ENCODE measurements at places on chromosomes 6 and 20.

DNA sequence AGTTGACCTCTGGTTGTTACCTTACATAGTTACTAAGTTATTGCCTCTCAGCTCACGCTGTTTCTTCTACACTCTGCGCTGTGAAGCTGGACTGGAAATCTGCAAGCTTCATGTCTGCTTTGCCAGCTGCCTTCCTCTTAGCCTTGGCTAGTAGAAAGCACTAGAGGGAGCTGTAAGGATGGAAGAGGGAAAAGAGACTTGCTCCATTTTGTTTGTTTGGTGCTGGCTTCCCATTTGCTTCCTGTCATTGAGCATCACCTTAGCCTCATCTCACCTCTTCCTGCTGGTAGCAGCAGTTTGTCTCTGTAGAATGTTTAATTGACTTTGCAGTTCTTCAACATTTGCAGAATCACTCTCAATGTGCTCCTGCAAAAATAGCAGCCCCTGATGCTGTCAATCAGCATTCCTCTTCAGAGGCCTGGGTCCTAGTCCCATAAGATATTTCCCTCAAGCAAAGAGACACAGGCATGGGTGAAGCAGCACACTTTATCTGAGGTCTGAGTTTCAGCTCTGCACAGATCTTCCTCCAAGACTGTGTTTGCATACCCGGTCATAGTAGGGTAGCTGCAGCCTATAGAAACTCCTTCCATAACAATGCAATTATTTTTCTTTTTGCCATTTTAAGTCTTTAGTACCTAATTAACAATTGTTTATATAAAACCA lies 302.2 kb upstream of the EPHA7 start:
- DNase-seq, result no peak

- no peak for DNase-seq
These were observed 18.4 kb upstream of the DOK5 start for GRCh38 chr20:54456961-54457360.

DNA sequence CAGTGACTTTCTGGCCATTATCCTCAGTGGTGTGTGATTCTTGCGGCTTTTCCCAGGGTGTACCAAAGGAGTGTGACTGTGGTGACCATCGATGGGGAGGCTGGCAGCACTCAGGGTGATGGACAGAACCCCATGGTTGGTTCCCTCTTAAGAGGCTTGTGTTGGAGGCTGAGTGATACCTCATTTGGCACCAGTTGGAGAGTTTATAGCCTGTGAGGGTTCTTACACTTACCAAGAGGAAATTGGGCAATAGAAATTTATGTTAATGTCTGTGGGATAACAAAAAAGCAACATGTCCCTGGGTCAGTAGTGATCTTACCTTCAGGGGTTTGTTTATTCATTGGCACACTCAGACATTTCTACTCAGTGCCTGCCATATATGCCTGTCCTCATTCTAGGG lies 37.2 kb downstream of the DAAM2 start:
- no peak for DNase-seq

DNA sequence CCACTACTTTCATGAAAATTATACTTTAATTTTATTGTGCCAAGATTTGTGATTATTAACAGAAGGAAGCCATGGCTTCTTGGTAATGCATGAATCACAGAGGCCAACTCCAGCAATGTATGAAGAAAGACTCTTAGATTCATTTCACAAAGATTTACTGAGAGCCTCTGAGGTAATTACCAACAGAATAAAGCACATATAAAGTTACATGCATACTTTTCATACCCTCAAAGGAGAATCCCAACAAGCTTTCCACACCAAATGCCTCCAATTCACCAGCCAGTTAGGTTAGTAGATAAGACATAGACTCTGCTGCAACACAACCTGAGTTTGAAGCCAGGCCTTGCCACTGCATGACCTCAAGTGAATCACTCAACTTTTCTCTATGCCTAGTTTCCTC lies 41.9 kb downstream of the HBS1L start:
- no peak for DNase-seq

DNA sequence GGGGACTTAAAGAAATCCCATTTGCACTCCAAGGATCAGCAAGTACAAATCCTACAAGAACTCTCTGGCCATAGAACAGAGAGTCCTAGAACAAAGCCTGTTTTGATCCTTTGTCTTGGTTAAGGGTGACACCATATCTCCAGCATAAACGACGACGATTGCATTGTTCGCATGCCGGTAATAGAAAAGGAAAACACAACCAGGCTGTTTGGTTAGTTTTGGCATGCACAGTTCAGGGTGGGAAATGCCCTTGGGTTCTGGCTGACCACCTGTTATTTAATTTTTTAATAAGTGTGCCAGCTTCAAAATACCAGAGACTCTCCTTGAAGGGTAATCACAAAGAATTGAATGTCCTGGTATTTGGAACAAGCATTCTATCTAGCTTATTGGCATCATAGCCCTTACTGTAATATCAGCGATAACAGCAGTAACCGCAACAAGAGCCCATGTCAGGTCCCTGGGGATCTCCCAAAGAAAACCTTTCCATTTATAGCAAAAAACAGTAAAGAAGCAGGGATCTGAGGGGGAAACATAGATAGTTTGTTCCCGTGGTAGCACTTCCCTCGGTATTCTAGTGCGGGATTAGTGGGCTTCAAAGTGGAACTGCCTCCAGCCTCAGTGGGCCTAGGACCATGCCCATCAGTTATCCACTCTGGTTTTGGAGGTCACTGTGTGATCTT lies 77.1 kb downstream of the TMEM170B start:
- no peak for DNase-seq

DNA sequence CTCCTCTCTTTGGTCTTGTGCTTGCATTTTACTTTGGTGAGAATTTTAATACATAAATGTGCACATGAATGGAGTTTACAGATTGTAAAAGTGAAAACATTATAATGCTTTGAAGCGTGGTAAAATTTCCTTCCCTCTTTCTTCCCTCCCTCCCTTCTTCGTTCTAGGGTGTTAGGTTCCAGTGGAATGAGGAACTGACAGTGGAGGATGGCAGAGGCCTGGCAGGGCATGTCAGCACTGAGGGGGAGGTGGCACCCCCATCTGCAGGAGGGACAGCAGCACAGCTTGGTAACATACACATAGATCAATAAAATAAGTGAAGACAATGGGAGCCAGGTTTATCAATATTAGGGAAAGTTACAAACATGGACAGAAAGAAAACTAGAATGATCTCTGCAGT lies 47.5 kb downstream of the RNASET2 start:
- DNase-seq, result no peak

DNA sequence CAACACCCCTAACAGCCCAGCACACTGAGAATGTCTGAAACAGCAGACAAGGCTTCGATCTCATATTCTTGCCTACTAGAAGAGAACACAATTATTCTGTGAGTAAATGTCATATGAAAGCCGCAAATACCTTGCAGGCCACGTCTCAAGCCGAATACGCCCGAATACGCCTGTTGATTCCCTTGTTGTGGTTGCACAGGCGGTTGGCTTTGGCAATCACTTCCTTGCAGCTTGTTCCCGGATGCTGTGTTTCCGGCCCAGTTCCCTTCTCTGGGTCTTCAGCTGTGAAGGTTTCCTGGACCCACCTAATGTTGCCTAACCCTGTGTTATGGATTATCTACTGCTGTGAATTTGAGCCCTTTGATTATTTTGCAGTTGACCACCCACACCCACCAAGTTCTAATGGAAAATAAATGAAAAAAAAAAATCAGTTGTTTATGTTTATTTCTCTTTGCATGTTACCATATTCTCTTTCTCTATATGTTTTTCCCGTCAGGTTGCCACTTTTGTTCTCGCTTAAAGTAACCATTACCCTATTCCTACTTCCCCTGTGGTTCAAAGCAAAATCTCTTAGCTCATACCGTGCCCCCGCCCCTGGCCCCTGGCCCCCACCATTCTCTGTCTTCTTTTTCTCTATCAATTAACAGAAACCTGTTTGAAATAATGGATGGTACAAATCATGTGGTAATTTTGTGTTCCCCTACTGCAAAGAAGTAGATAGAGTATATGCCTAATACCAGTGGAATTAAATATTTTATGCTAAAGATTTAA lies 172.4 kb downstream of the ADGB start:
- DNase-seq, result peak; percentile 75

GRCh38 chr6:101344885-101345284 lies 48.6 kb upstream of the GRIK2 start:
- DNase-seq, result no peak

DNA sequence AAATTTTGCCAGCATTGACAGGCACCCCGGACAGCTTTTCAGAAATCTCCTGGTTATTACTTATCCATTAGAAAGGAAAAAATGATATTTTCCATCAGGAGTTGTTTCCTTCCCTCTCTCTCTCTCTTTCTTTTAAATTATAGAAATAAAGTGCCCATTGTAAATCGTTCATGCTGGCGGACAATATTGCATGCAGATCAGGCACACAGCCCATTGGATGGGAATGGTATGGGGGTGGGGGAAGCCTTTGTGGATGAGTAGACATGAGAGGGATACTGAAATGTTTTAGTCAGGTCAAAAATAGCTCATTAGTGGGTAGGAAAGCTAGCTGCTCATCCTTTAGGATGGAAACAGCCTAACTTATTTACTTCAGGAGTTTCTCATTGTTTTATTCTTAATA lies 764.9 kb upstream of the MMS22L start:
- no peak for DNase-seq

DNA sequence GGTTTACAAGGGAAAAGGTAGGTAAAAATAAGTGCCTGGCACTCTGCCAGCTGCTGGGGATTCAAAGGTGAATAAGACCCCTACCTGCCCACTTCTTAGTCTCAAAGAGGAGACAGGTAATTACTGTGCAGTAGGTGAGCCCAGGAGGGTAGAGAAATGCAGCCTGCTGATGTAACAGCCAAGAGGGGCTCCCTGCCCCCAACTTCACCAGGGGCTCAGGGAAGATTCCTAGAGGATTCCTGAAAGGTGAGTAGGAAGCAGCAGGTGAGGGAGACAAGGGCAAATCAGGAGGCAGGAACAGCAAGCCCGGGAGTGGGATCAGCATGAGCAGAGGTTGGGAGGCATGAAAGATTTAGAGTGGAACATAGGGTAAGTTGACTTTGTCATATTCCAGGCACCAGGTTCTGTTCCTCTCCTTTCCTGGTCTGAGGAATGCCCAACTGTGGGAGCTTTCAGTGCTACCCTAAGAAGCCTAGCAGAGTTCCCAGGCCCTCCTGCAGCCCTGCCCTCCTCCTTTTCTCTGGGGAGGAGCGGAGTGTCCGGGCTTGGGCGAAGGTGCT lies 258.1 kb downstream of the LRFN2 start:
- no peak for DNase-seq

- no peak for DNase-seq
These were observed 1.1 kb downstream of the SPTLC3 start for GRCh38 chr20:13009682-13010406.

GRCh38 chr6:35439308-35439707 lies 12.8 kb upstream of the FANCE start:
- DNase-seq, result no peak

DNA sequence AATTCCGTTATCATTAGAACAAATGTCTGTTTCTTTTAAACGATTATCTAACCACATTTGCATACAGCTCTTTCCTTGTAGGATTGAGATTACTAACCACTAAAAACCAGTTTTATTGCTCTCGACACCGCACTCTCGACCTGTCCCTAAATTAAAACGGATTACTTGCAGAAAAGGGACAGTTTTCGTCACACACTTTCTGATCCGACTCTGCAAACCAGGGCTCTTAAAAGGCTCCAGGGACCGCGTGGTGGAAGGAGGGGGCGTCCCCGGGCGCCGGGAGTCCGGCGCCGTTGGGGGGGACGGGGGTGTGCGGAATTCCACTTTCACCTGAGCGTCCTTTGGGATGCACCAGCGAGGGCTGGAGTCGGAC lies 731 bp downstream of the MAK start:
- DNase-seq, result no peak

DNA sequence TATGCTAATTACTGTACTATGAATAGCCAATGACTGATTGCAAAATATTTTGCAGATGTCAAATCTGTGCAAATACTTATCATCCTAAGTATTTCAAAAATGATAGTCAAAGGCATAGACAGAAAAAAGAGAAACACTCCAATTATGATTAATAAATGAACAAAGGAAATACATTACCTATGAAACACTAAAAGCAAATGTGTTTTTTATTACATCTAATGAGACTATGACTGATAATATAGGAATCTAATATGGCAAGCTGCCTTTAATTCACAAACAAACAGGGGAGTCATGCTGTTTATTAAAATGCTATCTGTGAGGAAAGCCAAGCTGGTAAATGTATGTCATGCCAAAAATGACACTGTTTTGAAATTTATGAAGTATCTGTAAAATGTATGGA lies 713.2 kb upstream of the NRSN1 start:
- no peak for DNase-seq

GRCh38 chr6:33295621-33296369 lies 2.9 kb downstream of the RGL2 start:
- no peak for DNase-seq

DNA sequence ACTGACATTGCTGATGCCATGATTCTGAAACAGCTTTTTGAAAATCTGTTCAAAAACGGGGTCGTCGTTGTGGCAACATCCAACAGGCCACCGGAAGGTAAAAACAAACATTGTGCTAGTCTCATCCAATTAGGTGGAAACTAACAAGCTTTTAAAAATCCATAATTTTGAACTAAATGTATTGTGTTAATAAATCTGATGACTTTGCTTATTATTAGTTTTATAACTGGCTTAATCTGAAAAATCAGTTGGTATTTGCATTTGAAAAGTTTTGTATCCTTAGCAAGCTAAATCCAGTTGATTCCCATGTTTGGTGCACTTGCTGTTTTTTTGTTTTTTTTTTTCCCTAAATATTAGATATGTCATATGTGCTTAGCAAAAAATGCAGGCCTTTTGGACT lies 71.4 kb downstream of the AFG1L start:
- DNase-seq, result no peak

DNA sequence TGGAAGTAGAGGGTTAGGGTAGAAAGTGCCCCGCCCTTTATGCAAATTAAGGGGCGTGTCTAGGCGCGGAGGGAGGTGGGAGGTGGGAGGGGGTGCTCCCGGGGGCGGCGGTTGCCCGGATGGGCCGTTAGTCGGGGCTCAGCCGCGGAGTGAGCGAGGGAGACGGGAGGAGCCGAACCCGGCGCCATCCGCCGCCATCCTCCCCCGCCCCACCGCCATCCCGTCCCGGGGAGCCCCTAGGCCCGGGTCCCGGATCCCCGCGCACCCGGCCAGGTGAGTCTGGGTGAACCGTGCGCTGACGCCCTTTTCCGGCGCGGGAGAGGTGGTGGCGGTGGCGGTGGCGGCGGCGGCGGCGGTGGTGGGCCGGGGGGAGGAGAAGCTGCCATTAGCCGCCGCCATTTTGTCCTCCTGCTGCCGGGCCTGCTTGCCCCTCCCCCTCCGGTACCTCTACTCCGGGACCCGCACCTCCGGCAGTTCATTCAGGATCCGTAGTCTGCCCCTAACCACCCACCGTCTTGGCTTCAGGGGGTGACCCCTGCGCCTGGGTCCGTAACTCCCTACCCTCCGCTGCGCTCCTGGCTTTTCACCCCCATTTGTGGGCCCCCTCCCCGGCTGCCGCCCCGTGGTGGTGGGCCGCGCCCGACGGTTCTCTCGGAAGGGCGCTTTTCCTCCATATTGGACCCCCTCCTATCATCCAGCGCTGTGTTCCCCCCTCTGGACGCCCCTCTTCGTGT lies at the start of gene PRRC2A:
Gene PRRC2A (plus strand): TSS at position 130 of the 734 bp plus-strand sequence. CDS start 2,075 bp downstream, outside the sequence.
- DNase-seq, result peak; percentile 97

DNA sequence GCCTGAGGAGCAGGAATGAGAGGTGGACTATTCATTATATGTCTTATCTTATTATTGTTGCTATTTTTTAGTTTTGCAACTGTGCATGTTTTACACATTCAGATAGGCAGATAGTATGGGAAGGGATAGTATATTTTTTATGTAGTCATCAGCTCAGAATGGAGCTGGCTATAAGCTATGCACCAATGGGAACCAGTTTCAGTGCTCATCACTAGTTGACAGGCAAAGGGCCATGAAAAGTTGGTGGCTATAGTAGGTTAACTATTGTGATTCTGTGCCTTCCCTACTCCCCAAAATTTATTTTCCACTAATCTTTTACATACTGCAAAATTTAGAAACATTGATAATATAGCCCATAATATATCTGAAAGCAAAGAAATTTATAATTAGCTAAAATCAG lies 5.3 kb upstream of the UBD start:
- no peak for DNase-seq

Measured in aorta (tissue), 5 donors.